Nephron progenitor cell (in vitro differentiated cells): ENCODE measurements at places on chromosomes 12 and 14.

- DNase-seq = no peak
These were observed 239.7 kb downstream of the TRHDE start for GRCh38 chr12:72511906-72512305.

- DNase-seq = peak; percentile 45
These were observed 1.2 kb upstream of the AMIGO2 start for GRCh38 chr12:47080725-47081502.

- no peak for DNase-seq
These were observed 82.5 kb downstream of the MED13L start for GRCh38 chr12:116194935-116195431.

- no peak for DNase-seq
These were observed 64.9 kb downstream of the FBXO33 start for GRCh38 chr14:39367387-39367751.

GRCh38 chr14:100222224-100223093 lies 16.5 kb upstream of the YY1 start:
- no peak for DNase-seq

DNA sequence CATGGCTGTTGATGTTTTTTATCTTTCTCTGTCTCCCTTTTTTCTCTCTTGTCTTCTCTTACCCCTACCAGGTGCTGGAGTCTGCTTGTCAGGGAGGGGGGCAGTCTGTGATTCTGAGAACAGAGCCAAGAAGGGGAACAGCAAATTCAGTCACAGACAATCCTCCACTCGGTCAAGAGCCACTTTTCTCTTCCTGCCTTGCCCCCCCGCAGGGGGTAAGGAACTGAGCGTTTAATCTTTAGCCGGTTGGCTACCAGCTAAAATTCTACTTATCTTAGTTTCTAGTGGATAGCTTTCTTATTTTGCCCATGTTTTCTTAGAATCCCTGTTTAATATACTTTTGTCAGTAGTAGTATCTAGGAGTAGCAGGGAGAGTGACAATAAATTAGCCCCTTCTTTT lies 1.9 kb downstream of the RIMKLB start:
- no peak for DNase-seq

DNA sequence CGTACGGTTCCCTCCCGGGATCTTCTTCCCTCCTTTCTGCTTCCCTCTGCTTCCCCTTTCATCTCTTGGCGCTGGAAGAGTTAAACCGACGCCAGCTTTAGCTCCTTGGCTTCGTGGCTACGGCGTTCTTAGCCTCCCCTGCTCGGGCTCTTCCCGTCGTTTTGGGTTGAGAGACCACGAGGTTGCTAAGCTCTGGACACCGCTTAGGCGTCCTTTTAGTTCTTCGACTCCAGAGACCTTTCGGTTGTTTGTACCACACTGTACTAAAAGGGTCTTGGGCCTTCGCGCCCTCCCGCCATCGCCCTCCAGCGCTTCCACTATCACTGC lies 545 bp downstream of the CPSF2 start:
- no peak for DNase-seq

- peak; percentile 65 for DNase-seq
These were observed 620 bp downstream of the TMTC1 start for GRCh38 chr12:29782871-29783772.

- DNase-seq = no peak
These were observed 99.5 kb downstream of the FBXL14 start for GRCh38 chr12:1494856-1495255.

GRCh38 chr12:88238406-88238805 lies 96.3 kb downstream of the TMTC3 start:
- DNase-seq = no peak

- no peak for DNase-seq
These were observed 22.3 kb downstream of the IFT43 start for GRCh38 chr14:76007852-76008251.

GRCh38 chr12:6324936-6325750 lies 14.7 kb downstream of the PLEKHG6 start:
- DNase-seq = no peak

GRCh38 chr12:82357340-82357739 lies 847 bp downstream of the CCDC59 start:
- no peak for DNase-seq

DNA sequence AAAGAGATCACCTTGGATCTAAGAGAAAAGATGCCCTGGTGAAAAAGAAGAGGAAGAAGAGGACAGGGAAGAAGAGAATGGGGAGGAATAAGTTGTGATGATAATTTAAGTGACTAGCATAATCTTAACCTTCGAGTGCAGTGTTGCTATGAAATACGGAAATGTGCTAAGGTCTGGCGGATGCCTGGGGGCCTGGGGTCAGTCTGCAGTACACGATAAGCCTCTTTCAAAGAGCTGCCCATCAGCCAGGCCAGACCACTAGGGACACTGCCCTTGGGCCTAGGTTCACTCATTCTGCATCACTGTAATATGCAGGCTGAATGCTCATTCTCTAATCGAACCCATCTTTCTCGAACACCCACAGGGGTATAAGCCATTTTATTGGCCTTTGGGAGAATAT lies 83.4 kb downstream of the PLEKHG3 start:
- DNase-seq = no peak

DNA sequence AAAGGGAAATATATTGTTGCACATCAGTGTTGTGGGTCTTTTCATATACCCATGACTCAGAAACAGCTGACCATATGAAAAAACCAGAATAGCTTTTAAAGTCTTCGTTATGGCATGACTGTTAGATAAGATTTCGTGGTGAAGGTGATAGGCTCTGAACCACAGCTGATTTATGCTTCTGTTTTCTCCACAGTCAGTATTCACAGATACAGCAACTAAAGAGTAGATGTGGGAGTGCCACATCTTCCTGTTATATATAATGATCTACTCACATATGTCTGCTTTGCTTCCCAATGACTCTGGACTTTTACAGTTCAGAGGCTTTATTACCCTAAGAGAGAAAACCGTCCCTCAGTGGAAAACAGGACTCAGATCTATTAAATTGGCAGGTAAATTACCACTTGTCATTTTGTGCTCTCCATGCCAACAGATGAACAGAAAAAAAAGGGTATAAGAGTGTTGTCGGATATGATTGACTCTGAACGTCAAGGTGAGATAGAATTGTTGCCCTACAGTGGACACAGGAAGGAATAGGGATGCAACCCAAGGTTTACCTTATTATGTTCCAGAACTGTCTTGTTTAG lies 1037.1 kb downstream of the GALC start:
- DNase-seq = no peak

DNA sequence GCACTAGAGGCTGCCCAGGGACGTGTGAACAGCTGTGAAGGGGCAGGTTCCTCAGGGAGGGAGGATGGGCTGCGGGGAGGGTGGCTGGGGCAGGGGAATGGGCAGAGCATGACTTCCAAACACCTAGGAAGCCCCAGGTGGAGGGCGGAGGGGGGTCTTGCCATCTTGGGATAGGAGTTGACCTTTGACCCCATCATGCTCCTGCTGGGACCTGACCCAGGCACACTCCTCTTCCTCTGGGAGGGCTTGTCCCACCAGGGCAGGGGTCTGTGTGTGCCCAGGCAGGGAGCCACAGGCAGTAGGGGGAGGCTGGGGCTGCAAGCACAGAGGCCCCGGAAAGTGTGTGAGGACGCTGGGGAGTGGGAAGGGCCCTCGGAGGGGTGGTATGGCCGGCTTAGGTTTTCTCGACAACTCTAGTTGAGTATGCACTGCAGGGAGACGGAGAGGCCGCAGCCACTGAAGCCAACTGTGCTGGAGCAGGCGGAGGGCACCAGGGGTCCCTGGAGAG lies 3.3 kb upstream of the ANKRD9 start:
- DNase-seq = no peak

GRCh38 chr14:75127903-75128595 lies 1.2 kb upstream of the NEK9 start:
- no peak for DNase-seq

DNA sequence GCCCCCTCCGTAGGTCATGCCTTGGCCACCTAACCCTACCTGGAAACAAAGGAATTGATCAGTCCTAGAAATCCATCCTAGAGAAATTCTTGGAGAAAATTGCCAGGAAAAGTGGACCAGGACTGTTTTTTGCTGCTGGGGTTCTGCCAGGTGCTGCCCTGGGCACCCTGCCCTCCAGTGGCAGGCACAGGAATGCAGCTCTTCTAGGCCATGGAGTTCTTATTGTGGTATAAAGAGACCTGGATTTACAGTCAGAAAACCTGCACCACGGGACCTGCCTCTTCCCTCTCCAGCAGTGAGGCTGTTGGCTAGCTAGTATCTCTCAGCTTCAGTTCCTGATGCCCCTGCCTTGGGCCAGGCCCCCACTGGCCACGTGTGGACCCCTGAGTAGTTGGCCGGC lies 59.7 kb downstream of the SLC24A4 start:
- DNase-seq = no peak

- DNase-seq = no peak
These were observed 174.5 kb upstream of the RBM19 start for GRCh38 chr12:114140576-114140975.

DNA sequence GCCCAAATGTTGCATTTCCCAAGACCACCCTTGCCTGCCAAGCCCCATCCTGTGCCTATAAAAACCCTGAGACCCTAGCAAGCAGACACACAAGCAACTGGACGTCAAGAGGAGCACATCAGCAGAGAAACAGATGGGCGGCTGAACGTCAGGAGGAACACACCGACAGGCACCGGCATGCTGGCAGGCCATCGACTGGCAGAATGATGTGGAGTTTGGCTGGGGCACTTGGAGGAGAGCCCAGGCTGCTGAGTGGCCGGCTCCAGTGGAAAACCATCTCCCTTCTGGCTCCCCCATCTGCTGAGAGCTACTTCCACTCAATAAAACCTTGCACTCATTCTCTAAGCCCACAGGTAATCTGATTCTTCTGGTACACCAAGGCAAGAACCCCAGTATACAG lies 130.1 kb downstream of the SLC41A2 start:
- DNase-seq = no peak

GRCh38 chr12:68139941-68140340 lies 19.6 kb downstream of the IFNG start:
- no peak for DNase-seq

- no peak for DNase-seq
These were observed 10.0 kb downstream of the HIP1R start for GRCh38 chr12:122845041-122845864.

GRCh38 chr12:110931315-110931728 lies 10.9 kb upstream of the MYL2 start:
- DNase-seq = no peak

DNA sequence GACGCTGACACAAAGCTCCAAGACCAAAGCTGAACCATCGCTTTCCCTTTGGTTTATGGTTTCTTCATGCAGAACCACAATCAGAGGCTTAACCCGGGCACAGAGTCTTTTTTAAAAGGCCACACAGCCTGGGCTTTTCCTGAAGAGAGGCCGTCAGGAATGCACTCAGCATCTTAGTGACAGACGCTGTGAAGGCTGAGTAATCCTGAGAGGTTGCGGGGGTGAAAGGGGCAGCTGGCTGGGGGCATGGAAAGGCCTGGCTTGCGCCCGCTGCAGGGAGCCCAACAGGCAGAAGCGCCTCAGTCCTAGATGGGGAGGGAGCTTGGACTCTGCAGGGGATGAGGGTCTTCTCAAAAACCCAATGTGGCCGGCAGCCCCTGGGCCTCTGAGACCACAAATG lies 13.6 kb downstream of the CTDSP2 start:
- DNase-seq = peak; percentile 15

DNA sequence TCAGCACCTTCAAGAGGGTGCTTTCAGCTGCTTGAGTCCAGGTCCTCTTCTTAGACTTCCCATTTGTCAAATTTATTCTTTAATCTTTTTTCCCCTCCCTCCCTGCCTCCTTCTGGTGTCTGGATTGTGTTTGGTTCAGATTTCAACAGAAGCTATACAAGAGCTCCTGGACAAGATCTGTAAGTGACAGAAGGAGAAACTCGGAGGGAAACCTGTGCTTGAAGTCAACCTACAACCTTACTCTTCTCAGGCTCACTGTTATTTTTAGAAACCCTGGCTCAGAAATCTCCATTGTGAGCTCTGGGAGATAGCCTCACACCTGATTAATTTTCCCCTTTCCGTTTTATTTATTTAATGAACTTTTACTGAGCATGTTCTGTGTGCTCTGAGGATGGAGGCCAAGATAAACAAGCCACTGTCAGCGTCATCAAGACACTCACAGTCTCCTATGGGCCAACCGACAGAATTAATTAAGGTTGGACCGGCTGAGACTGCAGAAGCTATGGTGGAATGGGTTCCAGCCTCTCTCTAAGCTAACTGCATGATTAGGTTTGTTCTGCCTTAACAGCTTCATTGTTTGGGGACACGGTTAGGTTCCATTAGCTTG lies 13.5 kb downstream of the PDE1B start:
- DNase-seq = no peak

DNA sequence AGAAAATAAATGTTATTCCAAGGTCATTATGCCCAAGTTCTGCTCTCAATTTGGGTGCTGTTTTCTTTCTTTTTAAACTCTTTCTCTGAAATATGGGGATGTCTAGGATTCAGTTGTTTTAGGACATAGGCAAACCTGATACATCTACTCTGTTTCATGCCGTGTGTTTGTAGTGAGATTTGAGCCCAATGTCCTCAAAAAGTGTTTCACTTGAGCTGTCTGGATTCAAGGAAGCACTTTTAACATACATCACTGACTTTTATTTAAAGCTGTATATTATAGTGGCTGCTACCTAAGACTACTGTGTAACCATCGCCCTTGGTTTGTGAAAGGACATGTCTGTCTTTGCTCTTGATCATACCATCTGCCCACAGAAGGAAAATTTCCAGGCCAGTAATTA lies 709.3 kb upstream of the STXBP6 start:
- DNase-seq = no peak

DNA sequence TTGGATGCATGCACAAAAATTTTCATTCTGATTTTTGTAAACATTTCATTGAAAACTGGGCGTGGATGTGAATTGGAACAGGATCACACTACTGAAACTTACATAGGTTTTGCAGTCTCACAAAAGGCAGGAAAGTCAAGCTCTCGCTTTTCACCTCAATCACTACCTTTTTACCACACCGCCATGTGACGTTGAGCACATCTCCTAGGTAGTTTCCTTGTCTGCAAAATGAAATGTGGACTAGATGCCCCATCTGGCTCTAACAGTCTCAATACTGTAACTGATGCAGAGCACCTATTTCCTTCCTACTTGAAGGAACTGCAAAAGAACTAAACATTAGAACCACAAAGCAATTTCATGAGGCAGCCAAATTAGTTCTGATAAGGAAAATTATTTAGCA lies 4.4 kb upstream of the YY1 start:
- DNase-seq = no peak

- DNase-seq = no peak
These were observed 307.4 kb upstream of the NOVA1 start for GRCh38 chr14:26905229-26905628.

DNA sequence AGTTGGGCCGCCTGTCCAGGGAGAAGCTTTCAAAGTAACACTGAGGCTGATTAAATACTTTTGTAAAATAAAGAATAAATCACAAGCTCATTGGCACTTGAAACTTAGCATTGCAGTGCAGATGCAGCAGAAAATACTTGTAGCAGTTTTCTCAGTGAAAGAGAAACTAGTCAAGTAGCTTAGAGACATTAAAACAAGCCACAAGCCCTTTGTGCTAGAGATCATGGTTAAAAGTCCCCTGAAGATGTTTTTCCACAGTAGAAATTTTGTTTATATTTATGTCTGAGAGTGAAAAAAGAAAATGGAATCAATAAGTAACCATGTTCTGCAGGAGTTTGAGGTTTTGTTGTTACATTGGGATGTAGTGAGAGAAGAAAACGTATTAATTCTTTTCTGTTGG lies 5.9 kb downstream of the PSEN1 start:
- DNase-seq = no peak
